GM12891 (cell line): ENCODE measurements at places on chromosomes 2 and 18.

DNA sequence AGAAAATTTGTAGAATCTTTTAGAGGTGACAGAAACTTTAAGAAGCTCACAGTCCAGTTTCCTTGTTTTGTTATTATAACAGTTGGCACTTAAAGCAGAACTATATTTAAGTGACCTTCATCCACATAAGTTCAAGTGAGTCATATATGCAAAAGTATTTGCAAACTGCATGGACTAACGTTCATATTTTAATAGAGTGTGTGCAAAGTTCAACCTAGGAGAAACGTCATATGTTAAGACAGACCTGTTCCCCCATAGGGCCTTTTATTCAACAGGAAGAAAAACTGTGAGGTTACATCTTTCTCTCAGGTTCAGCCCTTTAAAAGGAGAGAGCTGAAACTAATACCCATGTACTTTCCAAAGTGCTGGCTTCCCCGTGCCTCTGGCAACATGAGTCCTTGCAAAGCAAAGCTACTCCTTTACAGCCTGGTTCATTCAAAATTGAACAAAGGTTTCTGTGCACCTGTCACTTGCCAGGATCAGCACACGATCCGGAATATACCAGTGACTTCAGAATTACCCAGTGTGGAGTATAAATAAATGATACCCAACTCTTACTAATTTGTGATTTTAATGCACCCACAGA, 280.0 kb upstream of the RAB12 start:
- no peak for DNase-seq

DNA sequence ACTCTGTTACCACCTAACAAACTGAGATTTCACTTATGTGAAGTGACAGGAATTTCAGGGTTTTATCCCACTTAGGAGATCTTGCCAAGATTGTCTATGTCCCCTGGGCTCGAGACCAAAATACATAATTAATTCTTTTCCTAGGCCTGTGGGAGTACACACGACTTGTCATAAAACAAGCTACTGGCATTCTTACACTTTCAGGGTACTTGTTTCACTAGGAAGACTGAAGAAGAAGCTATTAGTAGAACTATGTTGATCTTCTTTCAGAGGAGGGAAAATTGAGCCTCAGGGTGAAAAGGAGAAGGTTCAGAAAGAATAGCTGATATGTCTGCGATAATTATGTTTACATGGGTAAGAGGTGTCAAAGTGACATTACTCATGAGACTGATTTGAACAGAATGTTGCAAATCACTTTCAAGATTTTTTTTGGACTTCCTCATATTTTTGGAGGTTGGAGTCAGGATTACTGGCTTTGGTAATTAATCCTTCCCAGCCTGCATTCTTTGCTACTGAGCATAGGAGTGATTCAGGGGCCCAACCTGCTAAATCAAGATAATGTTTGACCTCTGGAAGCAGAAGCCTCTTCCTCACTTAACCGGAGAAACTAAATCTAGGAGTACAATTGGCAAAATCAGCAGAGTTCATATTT, 240.0 kb upstream of the NT5C1B start:
- no peak for DNase-seq

DNA sequence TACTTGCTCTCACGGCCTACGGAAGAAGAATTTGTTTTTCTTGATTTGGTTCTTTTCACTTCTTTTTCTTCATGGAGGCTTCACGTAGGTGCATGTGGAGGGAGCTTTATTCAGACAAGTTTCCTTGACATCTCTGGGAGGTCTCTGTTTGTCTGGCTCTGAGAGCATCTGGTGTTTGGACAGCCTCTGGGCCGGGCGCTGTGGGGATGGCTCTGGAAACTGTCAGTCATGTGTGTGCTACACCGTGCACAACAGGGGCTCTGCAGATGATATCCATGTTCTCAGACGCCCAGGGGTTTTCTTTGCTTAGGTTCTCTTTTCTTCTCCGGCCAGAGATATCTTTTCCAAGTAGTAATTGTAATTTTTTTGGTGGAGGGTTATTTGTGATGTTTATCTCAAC, 130.7 kb downstream of the SH3RF3 start:
- DNase-seq: no peak

- DNase-seq: no peak
These were observed 13.3 kb downstream of the LGALSL start for GRCh38 chr2:64467096-64467843.

DNA sequence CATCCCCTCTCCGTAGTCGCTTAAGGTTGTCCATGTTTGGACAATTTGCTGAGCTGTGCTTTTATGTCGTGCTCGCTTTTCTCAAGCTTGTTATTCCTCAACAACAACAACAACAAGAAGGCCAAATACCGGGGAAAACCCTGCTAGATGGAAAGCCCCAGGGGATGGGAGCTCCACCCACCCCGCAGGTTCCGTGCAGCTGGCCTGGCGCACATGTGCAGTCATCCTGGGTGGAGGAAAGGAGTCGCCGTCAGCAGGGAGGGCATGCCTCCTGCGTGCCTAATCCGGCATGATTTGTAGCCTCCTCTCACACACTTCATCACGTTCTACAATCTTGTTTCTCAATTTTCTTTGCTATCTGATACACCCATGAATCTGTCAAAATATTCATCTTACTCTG, 87.4 kb upstream of the SALL3 start:
- no peak for DNase-seq

GRCh38 chr2:16006537-16007166, 66.3 kb downstream of the MYCN start:
- DNase-seq: no peak

GRCh38 chr2:137250401-137250800, 485.1 kb downstream of the THSD7B start:
- no peak for DNase-seq

- no peak for DNase-seq
These were observed 24.4 kb upstream of the CATIP start for GRCh38 chr2:218332288-218332687.

- no peak for DNase-seq
These were observed 2148.5 kb upstream of the PIK3C3 start for GRCh38 chr18:39806525-39806924.

- DNase-seq: no peak
These were observed 181.8 kb downstream of the SP3 start for GRCh38 chr2:173783382-173783781.

DNA sequence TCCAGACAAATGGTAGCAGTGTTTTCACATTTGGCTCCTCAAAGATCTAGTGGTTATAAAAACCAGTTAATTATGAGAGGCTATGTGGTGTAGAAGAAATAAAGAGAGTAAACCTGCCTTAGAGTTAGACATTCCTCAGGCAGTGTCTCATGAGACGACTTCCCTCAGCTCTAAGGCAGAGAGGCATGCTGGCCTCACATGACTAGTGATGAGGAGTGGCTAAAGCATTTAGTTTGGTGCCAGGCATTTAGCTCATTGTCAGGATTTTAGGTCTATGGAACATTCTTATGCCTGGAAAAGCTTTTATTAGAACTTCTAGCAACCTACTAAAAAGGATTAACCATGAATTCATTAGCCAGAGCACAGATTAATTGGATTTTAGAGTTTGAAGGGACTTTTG, 90.3 kb downstream of the RPRM start:
- DNase-seq: no peak

DNA sequence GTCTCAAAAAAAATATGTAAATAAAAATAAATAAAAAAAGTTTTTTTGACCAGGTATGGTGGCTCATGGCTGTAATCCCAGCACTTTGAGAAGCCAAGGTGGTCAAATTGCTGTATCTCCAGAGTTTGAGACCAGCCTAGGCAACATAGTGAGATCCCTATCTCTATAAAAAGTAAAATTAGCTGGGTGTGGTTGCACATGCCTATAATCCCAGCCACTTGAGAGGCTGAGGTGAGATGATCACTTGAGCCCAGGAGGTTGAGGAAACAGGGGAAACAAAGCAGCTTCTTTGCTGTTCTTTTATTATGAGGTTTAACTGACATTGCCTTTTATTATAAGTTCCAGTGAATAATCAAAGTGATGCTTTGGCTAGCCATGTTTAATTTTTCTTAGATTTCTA, 25.0 kb downstream of the ACTR2 start:
- no peak for DNase-seq

- DNase-seq: no peak
These were observed 63.6 kb upstream of the HDAC4 start for GRCh38 chr2:239464166-239465016.

DNA sequence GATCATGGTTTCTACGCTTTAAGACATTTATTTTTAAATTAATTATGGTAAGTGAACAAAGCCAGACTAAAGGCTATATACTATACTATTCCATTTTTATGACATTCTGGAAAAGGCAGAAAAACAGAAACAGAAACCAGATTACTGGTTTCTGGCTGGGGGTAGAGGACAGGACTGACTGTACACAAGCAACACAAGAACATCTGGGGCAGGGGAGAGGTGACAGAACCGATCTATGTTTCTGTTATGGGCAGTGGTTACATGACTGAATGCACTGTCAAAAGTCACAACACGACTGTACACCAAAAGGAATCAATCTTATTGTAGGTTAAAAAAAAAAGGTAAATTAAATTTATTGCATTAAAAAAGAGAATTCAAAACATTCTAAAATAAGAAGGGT, 64.7 kb downstream of the PTPN2 start:
- peak; percentile 32 for DNase-seq

DNA sequence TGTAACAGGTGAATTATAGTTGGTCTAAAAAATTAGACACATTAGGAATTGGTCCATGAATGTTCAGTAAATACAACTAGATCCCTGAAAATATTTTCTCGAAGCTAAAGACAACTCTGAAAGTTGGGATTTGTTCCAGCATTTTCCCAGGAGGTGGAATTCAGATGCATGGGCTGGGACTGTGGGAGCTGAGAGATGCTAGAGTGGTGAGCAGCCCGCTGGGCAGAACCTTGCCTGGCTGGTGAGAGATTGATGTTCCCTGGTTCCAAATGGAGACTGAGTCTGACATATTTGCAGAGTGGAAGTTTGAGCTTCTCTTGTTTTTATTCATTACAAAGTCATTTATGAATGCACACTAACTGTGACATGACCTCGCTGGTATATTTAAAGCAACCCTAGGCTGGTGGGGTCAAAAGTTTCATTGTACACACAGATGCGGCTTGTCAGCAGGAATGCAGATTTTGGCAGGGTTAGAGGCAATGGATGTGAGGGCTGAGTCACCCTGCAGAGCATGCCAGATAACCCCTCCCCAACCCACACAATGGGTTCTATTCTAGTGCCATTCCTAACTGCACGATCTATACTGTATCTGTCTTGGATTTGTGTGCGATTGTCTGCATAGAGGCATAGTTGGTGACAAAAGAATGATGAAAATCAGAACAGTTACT, 23.5 kb upstream of the TMEM178A start:
- DNase-seq: no peak

DNA sequence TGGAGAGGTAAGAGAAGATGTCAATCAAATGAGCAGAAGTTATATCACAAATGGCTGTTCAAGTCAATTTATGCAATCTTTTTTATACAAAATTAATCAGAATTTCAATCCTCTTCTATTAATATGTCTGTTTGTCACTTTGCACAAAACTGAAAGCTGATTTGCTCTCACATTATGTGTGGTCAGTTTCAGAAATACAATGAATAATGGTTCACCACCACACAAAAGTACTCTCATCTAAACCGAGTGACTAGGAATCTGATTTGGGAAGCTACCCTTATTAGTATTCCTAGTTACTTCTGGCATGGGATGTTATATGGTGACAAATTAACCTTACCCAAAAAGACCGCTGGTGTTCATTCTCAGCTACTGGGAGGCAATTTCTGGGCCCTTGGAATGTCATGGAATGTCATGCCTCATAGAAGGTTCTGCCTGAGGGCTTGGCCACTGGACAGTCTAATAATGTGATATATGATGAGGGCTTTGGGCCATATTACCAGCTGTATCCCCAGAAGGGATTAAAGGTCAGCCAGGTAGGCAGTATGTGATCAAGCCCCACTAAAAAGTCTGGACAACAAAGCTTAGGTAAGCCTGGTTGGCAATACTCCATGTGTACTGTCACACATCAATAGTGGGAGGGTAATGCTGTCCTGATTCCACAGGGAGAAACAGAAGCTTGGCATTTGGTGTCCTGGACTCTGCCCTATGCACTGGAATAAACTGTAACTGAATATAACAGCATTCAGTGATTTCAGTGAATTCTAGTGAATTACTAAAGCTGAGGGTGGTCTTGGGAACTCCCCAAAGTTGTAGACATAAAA, 113.2 kb downstream of the PIGN start:
- no peak for DNase-seq

GRCh38 chr2:160963957-160964356, 196.3 kb upstream of the TANK start:
- no peak for DNase-seq

DNA sequence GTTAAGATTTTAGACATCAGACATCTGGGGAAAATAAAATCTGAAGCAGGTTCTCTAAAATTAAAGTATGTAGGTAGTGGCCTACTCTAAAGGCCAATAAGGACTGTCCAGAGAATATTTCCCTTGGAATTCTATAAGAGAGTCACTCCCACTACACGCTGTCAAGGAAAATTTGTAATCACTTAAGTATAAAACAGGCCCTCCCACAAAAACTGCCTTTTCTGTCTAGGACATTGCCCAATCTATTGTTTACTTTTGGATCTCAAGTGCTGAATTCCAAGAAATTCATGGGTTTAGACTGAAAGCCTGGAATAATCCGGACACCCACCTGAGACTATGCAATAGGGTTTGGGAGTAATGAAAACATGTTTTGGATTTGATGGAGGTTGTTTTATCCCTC, 1.7 kb upstream of the SRBD1 start:
- no peak for DNase-seq

- DNase-seq: no peak
These were observed 151.9 kb upstream of the ALKAL2 start for GRCh38 chr2:439556-440402.

DNA sequence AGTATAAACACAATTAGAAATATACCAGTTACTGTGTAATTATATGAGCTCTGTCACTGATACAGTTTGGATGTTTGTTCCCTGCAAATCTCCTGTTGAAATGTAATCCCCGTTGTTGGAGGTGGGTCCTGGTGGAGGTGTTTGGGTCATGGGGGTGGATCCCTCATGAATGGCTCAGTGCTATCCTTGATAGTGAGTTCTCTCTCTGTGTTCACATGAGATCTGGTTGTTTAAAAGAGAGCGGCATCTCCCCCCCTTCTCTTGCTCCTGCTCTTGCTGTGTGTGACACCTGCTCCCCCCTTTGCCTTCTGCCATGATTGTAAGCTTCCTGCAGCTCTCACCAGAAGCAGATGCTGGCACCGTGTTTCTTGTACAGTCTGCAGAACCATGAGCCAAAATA, 24.1 kb downstream of the MTX2 start:
- no peak for DNase-seq

GRCh38 chr2:159101755-159102489, 133.5 kb downstream of the TANC1 start:
- no peak for DNase-seq

- DNase-seq: peak; percentile 49
These were observed 213.4 kb upstream of the GATA6 start for GRCh38 chr18:21955757-21956652.

- no peak for DNase-seq
These were observed 856 bp downstream of the ACAA2 start for GRCh38 chr18:49812286-49813068.

- DNase-seq: no peak
These were observed 11.0 kb downstream of the TBR1 start for GRCh38 chr2:161426922-161427663.

GRCh38 chr18:11106894-11107293, 42.5 kb downstream of the PIEZO2 start:
- no peak for DNase-seq
